ENCODE measurements at places on chromosomes 12 and 14.

GRCh38 chr14:66008631-66009030 lies 477.5 kb upstream of the CCDC196 start:
- no peaks in the 10 kb centered on the region for H3K4me1 ChIP-seq
- no peak for DNase-seq
- no peaks in the 10 kb centered on the region for H3K36me3 ChIP-seq
- no peaks in the 10 kb centered on the region for H3K27me3 ChIP-seq

DNA sequence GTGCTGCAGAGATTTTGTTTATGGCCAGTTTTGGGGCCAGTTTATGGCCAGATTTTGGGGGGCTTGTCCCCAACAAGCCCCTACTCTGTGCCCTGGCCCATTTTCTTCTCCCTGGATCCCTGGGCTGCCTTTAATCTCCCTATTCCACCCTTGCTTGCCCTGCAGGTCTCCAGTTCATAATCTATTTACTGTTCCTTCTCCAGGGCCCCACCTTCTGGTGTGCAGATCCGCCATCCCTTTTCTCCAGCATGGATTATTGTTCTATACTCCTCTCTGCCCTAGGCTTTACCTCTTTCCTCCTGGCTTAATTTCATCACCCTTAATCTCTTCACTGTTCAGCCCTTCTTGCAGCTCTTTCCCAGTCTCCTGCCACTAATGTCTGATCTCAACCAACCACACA lies 26.0 kb upstream of the NUDT4 start:
- H3K27ac ChIP-seq: no peak overlapping the region
- no peaks in the 10 kb centered on the region for H3K36me3 ChIP-seq
- H3K4me3 ChIP-seq: no peak overlapping the region
- H3K27me3 ChIP-seq: no peaks in the 10 kb centered on the region
- no peaks in the 10 kb centered on the region for H3K4me1 ChIP-seq

DNA sequence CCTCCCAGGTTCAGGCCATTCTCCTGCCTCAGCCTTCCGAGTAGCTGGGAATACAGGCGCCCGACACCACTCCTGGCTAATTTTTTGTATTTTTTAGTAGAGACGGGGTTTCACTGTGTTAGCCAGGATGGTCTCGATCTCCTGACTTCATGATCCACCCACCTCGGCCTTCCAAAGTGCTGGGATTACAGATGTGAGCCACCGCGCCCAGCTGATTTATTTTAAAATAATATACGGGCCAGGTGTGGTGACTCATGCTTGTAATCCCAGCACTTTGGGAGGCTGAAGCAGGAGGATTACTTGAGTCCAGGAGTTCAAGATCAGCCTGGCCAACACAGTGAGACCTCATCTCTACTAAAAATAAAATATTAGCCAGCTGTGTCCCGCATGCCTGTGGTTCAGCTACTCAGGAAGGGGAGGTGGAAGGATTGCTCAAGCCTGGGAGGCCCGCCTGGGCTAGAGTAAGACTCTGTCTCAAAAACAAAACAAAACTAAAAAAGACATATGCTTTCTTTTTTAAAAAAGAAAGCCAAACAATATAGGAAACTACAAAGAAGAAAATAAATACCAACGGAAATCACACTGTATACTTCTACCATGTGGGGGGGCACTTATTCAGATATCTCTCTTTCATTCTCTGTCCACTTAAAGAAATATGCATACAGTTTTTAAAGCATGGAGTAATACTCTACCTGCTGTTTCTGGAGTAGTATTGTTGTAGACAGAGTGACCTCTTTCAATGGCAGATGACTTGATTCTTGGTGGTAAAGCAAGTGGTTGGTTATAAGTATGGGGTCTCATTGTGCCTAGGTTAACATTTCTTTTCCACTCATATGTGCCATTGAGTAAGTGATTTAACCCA lies 930 bp upstream of the MIA2 start:
- DNase-seq: no peak
- H3K4me1 ChIP-seq: peaks cover 27% of the 10 kb centered on the region

GRCh38 chr12:6943389-6943721 lies 261 bp upstream of the RNU7-1 start:
- H3K36me3 ChIP-seq: no peaks in the 10 kb centered on the region
- no peaks in the 10 kb centered on the region for H3K27me3 ChIP-seq
- H3K4me3 ChIP-seq: no peak overlapping the region
- peak; percentile 65 for DNase-seq
- H3K4me1 ChIP-seq: peaks cover 59% of the 10 kb centered on the region
- peak overlapping the region; percentile 99 for H3K27ac ChIP-seq

Measured in natural killer cell (primary cell).